AG09309 (cell line): ENCODE measurements at places on chromosomes 4 and X.

GRCh38 chr4:174214101-174214878 lies 69.2 kb downstream of the FBXO8 start:
- no peak for DNase-seq

DNA sequence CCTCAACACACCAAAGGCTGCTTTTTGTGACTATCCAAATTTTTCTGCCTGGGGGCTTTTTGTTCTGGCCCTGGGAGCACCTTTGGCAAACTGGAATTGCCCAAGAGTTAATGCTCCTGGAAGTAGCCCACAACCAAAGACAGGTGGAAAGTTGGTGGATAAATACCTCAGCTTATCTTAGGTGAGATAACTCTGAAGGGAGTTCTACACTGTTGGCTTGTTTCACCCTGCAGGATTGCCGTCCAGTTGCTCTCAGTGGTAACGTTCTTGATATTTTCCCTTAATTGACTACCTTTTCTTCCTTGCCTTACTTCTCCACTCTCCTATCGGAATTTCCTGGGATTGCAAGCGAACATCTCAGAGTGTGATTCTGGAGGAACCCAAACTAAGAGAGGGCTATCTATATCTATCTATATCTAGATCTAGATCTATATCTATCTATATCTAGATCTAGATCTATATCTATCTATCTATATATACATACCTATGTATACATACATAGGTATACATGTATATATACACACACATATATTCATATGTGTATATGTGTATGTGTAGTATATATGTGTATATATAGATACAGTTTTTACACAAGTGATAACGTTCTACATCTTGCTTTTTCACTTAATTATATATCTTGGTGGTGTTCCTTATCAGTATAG lies 82.6 kb upstream of the DHX15 start:
- no peak for DNase-seq

DNA sequence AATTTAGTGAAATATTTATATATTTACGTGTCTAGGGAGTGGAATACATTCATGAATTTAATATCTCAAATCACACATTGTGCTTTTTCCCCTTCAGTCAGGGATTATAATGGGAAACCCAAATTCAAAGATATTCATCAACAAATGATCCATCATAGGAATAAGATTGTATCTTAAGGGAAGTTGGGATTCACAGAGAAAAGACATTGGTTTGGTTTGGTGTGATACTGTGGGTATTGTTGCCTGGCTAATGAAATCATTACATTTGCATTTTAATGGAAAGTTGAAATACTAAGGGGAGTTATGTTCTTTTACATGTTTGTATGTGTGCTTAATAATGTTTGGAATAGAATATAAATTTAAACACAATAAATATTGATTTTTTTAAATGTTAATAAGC lies 1.7 kb downstream of the TET2 start:
- no peak for DNase-seq

DNA sequence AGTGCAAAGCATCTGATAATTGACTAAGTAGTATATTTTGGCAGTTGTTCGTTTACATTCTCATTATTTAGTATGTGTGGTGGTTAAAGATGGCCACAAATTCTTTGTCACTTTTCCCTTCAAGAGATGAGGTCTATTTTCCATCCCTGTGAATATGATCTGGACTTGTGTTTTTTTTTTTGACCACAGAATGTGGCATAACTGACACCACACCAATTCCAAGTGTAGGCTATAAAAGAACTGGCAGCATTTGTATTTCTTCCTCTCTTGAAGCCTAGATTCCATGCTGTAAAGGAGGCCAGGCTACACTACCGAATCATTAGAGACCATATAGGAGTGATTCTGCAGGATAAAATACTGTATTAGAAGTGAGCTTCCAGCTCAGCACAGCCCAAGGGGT lies 596.6 kb downstream of the DMD start:
- DNase-seq = no peak

DNA sequence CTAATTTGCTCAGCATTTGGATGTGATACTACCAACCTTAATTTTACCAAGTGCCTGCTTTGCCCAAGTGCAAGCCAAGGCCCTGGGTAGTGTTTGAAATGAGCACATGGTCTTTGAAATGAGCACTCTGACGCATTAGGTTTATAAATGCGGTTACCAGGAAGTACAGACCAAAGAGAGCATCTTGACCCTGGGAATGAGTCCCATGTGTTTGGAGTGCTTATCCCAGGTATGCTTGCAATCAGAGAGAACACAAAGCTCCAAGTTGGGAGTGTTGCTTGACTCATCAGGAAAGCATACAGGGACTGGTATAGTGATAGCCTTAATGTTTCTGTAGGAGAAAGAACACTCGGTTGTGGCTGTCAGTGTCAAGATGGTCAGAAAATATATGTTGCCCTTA lies 203.6 kb upstream of the MAMLD1 start:
- no peak for DNase-seq

GRCh38 chr4:58144721-58145120 lies 1034.5 kb upstream of the IGFBP7 start:
- DNase-seq = no peak

- no peak for DNase-seq
These were observed 12.7 kb downstream of the KLHL34 start for GRCh38 chrX:21645431-21645830.
